Temporal lobe (tissue), 4 donors: ENCODE measurements at places on chromosomes 3 and 15. TPM values are rescaled to one million over a fixed set of nuclear protein-coding genes. Genes with fewer than 3 reads are reported as not detected.

The GABRR3 gene
- total RNA-seq = under 0.01 TPM

The LARP6 gene
- 10.8 TPM for total RNA-seq

The ZNF710 gene
- 6.1 TPM for total RNA-seq

The UBR1 gene
- total RNA-seq = 46.2 TPM

The ADAMTS7 gene
- total RNA-seq = 10.6 TPM

The SLC7A14 gene
- total RNA-seq = 5.2 TPM

The JAGN1 gene
- 8.9 TPM for total RNA-seq
